ENCODE measurements at places on chromosomes 3 and 15.

- DNase-seq = no peak
Measured at GRCh38 chr15:75929799-75930565, 26.3 kb downstream of the FBXO22 start.

GRCh38 chr3:108525256-108525655 is 14.9 kb upstream of the MYH15 start:
- no peak for DNase-seq

- no peak for DNase-seq
Measured at GRCh38 chr15:62739082-62739481, 303.5 kb upstream of the TPM1 start.

GRCh38 chr3:188728371-188728896 is 443.3 kb upstream of the TPRG1 start:
- no peak for DNase-seq

- DNase-seq = no peak
Measured at GRCh38 chr3:114223143-114223542, 14.2 kb downstream of the ZNF80 start.

DNA sequence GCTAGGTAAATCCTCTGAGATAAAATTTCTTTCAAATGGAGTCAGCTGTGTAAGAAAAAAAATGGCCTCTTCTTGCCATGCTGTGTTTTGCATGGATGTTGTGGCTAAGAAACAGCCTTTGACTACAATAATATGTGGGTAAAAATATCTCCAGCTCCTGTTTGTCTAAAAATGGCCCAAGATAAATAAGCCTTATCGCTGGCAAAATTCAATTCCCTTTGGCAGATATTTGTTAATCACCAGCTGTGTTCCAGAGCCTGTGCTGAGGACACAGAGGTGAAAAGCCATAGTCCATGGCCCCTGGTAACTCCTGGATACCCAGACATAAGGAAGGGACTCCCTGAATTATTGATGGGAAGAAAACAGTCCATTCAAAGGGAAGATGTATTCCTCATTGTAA is 15.3 kb upstream of the RAMAC start:
- DNase-seq = no peak

GRCh38 chr15:85744579-85744978 is 50.1 kb downstream of the KLHL25 start:
- no peak for DNase-seq

DNA sequence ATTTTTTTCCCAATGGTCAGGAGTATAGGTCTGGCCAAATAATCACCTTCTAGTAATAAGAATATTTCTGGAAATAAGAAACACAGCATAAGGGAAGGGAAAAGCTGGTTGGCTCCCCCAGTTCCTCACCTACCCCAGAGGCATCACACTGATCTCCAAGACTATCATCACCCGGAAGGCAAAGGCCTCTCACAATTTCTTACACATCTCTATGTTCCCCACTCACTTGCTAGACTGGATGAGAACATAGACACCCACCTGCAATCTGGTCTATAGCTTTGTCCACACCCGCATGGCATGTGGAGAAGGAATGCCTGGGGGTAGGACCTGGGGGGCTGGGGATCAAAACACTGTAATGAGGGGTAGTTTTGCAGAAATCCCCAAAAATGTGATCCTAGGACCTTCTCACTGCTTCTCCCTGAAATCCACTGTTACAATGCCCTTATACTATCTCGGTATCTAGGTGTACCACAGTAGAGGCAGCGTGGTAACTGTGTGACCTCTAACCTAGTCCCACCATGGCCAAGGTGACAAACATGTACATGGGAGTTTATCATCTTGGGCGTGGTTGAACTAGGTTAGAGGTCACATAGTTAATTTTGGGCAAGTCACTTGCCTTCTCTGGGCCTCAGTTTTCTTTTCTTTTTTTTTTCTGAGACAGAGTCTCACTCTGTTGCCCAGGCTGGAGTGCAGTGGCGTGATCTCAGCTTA is 29.5 kb upstream of the NRROS start:
- DNase-seq = no peak

DNA sequence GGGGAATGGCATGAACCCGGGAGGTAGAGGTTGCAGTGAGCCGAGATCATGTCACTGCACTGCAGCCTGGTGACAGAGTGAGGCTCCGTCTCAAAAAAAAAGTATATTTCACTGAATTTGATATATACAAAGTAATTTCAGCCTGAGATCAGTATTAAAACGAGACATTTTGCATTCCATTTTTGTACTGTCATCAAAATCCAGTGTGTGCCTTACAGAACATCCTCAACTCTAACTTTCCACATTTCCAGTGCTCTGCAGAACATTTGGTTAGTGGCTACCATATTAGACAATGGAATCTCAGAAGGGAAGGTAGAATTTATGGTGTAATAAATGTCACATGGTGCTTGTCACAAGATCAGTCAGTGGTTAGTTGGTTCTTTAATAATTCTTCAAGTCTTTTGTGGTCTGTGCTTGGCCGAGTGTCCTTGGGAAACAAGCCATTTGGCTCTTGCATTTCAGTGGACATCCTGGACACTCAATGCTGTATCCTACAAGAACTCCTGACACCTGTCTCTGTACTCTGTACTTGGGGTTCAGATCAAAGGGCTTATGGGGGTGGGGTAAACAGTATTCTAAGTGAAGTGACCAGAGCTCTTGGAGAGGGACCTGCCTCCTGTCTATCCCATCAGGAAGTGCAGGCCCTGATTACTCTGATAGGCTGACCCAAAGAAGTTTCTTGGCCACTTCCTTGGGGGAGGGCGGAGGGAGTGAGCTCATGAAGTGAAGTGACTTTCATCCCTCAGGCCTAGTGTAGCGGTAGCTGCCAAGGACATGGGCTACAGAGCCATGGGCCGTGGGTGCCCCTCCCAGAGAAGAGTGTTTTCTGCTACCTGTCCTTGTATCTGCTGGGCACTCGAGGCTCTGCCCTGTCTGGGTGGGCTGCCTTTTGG is 3.7 kb downstream of the ACVR2B start:
- peak; percentile 33 for DNase-seq

DNA sequence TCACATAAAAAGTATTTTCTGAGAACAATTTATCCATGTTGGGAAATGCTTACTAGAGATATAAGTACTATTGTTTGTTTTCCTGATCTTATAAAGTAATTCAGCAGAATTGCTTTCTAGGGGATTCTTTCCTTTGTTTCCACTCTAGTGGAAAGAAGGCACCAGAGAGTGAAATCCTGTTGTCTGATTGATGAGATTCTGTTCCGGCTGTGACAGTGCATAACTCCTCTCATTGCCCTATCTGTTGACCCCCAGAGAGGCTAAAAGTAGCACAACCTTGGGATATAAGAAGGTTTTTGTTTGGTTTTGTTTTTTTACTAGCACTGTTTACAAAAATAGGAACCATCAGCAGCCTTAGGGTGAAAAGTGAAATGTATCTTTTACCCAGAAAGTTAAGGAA is 114.1 kb downstream of the ALCAM start:
- no peak for DNase-seq

- peak; percentile 87 for DNase-seq
Measured at GRCh38 chr15:96333131-96334016, 2.9 kb downstream of the NR2F2 start.

DNA sequence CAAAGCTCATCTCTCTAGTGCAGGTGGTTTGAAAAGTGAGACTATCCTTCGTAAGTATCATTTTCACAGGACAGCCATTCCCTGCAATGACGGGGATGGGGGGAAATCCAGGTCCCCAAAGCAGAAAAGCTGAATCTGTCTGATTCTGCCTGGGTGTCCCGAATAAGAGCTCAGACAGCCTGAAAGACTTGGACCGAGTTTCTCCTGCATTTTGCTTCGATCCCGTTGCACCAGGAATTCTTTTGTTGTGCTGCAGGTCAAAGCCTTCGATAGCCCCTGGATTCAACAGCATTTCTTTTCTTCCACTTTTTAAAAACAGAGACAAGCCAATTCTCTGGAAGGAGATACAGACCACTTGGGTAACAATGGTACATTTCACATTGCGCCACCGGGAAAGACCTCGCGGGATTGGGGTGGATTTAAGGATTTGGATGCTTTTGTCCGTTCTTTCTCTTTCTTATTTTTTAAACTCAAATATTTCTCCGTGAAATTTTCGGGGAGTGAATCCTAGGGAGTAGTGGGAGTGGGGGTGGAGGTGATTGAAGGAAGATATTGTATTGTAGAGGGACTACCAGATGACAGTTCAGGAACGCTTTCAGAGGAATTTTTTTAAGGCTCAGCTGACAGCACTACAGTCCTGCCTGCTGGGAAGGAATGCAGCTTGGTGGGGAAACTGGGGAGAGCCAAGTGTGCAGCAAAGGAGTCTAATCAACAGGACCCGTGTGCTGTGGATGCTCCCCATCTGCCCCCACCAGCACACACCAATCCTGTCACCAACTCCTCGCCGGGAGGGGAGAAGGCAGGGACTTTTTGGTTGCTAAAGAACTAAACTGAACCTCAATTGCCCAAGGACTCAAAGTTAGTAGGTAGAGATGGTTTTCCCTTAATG is 2.6 kb downstream of the SLITRK3 start:
- peak; percentile 51 for DNase-seq

DNA sequence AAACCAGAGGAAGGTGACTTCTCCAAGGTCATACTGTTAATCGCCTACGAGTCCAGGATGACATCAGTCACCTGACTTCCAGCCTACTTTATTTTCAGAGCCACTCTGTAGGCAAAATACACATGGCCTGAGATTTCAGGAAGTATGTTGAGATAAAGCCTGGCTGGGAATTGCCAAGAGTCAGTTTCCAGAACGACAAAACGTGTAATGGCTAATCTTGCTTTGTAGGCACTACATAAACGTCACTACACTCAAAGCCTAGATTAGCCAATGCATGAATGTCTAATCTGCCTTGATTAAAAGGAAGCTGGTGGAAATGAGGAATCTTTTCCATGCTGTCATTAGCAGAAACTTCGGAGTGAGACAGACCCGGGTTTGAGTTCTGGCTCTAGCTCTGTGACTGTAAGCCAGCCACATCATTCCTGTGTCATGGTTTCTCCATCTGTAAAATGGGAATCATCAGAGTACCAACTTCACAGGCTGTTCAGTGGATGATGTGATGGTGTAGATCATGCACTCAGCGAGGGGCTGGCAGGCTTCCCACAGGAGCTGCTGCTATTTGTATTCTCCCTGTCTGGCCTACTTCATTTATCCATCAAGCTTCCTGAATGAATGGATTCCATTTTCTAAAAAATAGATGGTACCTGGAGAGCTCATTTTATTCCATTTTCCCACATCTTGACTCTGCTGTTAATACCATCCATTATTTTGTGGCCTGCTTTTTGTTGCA is 241.9 kb downstream of the XXYLT1 start:
- no peak for DNase-seq

- no peak for DNase-seq
Measured at GRCh38 chr15:99151156-99151555, 46.3 kb downstream of the SYNM start.

- no peak for DNase-seq
Measured at GRCh38 chr3:190716211-190716610, 146.3 kb downstream of the GMNC start.

- DNase-seq = no peak
Measured at GRCh38 chr3:98778852-98779413, 15.8 kb downstream of the ST3GAL6 start.

GRCh38 chr15:78071383-78071782 is 6.1 kb downstream of the TBC1D2B start:
- no peak for DNase-seq

DNA sequence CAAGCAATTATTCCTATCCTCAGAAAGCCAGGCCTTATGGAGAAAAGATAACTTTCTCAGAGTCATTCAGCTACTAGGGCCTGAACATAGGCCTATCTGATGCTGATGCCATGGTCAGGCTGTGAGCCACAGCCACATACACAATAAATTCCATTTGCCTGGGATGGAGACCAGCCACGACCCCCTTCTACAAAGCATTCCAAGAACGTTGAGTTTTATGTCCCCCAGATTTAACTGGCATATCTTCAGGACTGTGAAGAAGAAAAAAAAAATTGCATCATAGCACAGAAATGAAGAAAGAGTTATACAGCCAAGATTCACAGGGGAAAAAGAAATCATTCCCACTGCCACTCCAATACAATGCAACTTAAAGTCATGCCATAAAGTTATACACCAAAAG is 100.0 kb downstream of the THBS1 start:
- no peak for DNase-seq

DNA sequence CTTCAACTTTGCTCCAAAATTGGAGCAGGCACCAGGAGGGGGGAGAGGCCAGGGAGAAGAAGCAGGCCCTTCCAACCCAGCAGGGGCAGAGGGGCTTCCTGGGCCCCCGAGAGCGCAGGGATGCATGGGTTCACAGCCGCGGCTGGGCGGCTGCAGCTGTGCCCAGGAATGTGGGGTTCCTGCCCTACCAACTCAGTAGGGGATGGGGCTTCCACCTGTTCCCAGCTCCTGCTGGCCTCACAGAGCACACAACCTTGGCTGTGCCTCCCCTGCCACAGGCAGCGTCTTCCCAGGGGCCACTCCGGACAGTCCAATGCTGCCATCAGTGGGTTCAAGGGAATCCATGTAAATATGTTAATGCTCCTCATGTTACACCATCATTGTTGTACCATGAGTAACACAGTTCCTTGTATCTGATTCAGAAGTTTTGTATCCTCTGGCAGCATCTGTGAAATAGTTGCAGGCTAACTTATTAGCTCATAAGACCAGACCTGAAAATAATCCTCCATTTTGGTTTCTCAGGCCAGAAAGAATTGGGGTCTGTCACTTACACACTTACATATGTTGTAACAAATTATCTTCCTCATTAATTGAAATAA is 12.1 kb upstream of the SIAH2 start:
- DNase-seq = no peak

GRCh38 chr3:48472673-48472922 is 26.1 kb downstream of the ATRIP start:
- DNase-seq = peak; percentile 67

GRCh38 chr3:133380481-133381225 is 19.2 kb upstream of the BFSP2 start:
- DNase-seq = no peak

- peak; percentile 92 for DNase-seq
Measured at GRCh38 chr3:184133840-184134745, 1.1 kb upstream of the EIF2B5 start.

GRCh38 chr3:132926098-132926497 is 112.1 kb upstream of the TMEM108 start:
- no peak for DNase-seq

DNA sequence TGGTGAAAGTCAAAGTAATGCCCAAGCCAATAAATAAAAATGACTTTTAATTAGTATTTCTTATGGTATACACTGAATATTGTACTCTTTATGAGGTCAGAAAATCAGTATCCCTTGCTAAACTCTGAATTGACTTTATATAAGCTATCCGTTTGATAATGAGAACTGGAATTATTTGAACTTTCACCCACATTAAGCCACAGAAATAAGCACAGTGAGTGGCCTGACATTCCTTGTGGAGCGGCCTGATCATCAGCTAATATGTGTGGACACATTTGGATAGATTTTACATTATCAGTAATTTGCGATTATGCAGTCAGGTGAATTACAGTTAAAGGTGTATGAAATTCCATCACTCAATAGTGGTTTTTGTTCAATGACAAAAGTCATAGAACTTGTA is 136.0 kb upstream of the CBLB start:
- no peak for DNase-seq

DNA sequence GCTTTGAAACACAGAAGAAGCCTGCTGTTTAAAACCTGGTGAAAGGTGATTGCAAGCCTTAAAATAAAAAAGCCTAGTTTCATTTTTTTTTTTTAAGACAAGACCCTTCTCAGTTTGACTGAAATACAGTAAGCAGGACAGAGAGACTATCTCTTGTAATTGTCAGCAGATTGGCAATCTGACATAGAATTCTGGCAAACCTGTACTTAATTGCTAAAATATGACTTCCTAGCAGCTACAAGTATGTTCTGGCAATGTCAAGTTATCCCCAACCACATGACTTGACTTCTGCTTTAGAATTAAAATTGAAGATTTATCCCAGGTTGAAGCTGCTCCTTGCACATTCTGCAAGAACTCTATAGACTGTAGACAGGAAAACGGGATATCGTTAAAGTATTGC is 232.8 kb upstream of the NR2F2 start:
- no peak for DNase-seq
